Osteoblast (primary cell): ENCODE measurements at places on chromosomes 16 and 17.

- no peak for DNase-seq
These were observed 1.0 kb downstream of the PMM2 start for GRCh38 chr16:8798535-8799157.

DNA sequence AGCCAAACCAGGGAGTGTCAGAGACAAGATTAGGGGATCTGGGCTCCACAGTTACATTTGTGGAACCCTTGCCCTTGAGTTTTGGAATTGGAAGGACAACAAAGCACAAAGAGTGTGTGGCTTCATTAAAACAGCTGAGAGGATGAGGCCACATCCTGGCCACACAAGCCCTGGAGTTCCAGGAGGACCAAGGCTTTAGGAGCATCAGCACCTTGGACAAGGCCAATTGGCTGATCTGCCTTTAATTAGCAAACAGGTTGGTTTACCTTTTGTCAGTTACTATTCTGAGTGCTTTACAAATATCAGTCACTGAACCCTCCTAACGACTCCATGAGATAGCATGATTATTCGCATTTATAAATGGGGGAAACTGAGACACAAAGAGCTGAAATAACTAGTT lies 54.7 kb downstream of the SLC6A2 start:
- DNase-seq = no peak

GRCh38 chr16:2804728-2805127 lies 6.5 kb downstream of the PRSS41 start:
- peak; percentile 22 for DNase-seq

GRCh38 chr16:51431517-51432241 lies 280.6 kb upstream of the SALL1 start:
- peak; percentile 45 for DNase-seq

- DNase-seq = no peak
These were observed 43.3 kb downstream of the GRIN2A start for GRCh38 chr16:10138881-10139280.

- no peak for DNase-seq
These were observed 12.6 kb downstream of the CACNA1H start for GRCh38 chr16:1165511-1165910.

DNA sequence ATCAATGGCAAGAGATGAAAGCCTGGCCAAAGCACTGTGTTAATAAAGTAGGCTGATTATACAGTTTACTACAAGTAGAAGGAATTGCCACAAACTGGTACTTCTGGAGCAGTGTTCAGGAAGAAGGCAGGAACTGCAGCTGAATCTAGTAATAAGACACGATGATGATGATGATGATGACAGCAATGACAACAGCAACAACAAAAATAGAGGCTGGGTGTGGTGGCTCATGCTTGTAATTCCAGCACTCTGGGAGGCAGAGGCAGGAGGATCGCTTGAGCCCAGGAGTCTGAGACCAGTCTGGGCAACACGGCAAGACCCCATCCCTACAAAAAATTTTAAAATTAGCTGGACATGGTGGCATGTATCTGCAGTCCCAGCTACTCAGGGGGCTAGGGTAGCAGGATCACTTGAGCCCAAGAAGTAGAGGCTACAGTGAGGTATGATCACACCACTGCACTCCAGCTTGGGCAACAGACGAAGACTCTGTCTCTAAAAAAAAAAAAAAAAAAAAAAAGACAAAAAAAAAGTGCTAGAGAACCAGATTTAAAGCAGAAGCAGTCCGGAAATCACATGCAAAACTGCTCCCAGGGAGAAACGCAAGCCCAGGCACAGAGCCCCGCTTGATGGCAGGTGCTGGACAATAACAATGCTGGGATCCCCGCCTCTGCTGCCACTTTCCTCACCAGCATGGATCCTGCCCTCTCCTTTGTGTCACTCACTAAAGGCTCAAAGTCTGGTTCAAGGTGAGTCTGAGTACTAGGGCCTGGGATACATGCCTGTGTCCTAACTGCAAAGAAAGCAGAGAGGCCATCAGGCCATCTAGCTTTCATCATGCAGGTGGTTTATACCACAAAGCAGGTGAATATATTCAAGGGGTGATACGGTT lies 44.8 kb downstream of the CPPED1 start:
- DNase-seq = no peak

DNA sequence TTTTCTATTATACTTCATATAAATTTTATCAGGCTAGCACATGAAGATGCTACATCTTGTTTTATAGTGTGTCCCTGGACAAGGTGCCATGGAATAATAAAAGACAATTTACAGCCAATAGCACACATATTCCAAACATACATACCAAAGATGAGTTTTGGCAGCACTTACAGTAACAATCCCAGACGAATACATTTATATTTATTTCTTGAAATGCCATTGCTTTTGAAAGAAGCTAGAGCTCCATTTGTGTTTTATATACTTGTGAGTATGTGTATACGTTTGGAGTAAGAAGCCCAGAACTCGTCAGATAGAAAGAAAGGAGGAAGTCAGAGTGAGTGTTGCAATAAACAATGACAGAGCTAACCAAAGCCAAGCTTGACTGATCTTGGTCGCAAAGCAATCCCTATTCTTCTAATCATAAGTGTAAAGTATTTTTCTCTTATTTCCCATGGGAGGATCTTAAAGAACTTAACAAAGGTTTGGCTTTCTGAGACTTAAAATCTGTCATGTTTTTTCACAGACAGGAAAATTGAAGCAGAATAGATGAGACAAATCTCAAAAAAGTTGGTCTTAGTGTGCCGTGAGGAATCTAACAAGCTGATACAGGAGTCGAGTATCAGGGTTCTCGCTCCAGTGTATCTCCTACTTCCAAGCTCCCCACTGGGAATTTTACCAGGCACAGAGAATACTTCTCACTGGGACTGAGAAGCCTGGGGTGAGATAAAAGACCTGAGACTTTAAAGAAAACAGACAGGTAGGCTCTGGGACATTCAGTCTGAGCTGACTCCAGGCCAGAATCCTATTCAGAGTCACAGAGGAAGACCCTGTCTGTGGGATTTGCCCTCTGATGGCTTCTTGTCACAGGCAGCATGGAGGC lies 175.4 kb downstream of the AATF start:
- no peak for DNase-seq

DNA sequence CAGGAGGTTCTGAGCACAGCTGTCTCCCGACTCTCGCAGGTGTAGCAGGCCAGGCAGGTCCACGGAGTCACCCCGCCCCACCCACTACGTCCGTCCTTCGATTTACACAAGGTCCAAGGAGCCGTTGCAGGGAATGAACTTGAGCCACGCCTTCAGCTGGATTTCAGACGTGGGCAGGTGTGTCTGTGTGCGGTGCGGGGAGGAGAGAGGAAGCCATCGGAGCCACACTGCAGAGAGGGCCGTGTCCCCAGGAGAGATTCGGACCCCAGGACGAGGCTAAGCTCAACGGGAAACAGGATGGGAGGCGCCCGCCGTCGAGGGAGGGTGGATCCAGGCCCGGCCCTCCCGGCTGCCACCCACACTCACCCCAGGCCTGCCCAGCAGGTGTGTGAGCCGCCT lies 50.3 kb downstream of the RPH3AL start:
- DNase-seq = no peak

DNA sequence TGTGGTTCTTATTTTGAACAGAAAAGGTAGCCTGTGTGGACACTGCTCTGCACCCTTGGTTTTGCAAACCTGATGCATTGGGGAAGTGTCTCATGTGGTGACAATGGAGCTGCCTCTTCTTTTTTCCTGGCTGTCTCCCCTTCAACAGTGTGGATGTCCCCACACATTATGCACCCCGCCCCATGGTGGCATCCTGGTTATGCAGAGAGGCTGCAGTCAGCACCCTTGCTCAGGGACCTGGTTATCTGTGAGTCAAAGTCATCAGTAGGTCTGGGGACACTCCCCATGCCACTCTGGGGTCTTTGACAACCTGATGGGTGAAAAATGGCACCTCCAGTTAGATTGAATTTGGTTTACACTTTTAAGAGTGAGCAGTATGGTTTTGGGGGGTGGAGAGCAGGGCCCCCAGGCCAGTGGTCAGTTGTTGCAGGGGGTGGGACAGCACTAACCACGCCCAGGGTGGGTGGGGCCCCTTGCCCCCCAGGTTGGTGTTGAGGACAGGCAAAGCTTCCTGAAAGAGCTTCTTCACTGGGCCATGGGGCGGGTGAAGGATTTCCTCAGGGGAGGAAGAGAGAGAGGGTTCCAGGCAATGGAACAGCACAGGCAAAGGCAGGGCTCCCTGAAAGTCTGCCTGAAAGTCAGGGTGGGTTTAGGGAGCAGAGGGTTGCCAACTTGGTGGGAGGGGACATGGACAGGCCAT lies 24.6 kb upstream of the KCNJ12 start:
- peak; percentile 77 for DNase-seq

DNA sequence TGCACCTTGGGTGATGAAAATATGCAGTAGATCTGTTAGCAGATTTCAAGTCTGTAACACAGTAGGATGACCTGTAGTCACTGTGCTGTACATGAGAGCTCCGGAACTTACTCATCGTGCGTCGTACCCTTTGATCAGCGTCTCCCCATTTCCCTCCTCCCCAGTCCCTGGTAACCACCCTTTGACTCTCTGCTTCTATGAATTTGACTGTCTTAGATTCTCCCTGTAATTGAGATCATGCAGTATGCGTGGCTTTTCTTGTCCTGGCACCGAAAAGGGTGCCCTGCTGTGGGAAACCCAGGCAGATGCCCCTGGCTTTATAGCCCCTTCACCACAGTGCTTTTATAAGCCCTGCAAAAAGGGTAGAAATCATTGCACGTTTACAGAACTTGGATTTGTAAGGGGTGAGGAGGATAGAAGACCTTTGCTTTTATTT lies 20.5 kb downstream of the CLEC16A start:
- DNase-seq = no peak

- DNase-seq = no peak
These were observed 75.9 kb downstream of the TRIM37 start for GRCh38 chr17:59030811-59031210.

DNA sequence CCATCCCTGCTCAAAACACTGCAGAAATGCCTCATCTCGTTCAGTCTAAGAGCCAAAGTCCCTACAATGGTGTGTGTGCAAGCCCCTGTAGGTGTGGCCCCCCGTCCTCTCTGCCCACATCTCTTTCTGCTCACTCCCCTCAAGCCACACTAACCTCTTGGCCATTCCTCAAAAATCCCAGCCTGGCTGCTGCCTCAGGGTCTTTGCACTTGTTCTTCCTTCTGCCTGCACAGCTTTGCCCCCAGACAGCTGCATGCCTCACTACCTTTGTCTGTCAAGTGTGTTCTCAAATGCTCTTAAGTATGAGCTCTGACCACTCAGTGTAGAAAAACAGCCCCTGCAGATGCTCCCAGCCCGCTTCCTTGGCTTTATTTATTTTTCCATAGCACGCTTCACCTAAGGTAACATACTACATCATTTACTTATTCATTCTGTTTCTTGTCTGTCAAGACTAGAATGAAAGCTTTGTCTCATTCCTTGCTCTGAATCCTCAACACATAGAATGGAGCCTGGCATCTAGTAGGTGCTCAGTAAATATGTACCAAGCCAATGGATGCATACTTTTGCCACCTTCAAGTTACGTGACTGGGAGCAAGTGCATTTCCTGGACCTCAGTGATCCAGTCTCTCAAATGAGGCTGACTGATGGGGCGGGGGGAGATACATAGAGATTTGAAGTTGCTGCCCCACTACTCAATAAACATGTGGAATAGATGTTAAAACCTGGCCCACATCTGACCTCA lies 38.1 kb downstream of the RAI1 start:
- DNase-seq = no peak

DNA sequence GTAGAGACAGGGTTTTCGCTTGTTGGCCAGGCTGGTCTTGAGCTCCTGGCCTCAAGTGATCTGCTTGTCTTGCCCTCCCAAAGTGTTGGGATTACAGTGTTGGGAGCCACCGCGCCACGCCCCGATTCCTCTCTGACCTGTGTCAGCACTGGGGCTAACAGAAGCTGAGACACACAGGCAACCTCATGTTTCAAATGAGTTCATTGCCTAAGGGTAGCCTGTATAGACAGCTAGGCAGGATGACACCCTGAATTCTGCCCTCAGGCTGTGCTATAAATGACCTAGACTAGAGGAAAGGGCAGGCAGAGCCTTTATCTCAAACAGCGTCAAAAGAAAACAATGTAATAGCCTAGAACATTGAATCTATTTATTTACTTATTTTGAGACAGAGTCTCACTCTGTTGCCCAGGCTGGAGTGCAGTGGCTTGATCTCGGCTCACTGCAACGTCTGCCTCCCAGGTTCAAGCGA lies 2.3 kb upstream of the CDK3 start:
- DNase-seq = peak; percentile 65

DNA sequence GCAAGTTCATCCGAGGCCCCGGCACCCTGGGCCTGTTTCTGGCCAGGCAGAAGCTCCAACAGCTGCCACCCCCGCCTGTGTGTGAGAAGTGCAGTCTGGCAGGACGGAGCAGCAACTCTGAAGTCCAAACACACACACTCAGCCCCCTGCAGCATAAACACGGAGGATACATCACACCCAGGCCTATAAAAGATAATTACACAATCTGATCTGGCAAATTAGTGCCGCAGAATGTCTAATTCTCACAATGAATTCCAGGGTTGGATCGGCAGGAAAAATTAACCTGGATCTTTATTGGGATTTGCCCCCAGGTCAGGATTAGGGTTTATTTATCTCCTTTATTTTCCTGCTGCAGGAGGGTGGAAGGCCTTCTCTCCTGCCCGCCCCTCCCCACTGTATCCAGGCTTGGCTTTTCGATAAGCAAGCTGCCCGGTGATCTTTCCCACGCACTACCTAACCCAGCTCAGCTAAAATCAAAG lies 311.4 kb downstream of the SOX9 start:
- no peak for DNase-seq

- no peak for DNase-seq
These were observed 34.3 kb upstream of the ATP2C2 start for GRCh38 chr16:84334058-84334457.

GRCh38 chr16:3095869-3096268 lies 3.2 kb downstream of the ZSCAN10 start:
- DNase-seq = peak; percentile 93

GRCh38 chr17:63911041-63911635 lies at the start of gene CSHL1:
CSHL1 (minus strand) TSS chr17:63911258; CDS start chr17:63911196, 62 bp downstream.
- DNase-seq = no peak

- peak; percentile 88 for DNase-seq
These were observed 43.8 kb upstream of the DHX40 start for GRCh38 chr17:59521465-59522126.

GRCh38 chr16:10828851-10829366 lies 10.3 kb upstream of the TVP23A start:
- DNase-seq = peak; percentile 95

- no peak for DNase-seq
These were observed 4.4 kb downstream of the CHD9NB start for GRCh38 chr16:53048139-53048915.

DNA sequence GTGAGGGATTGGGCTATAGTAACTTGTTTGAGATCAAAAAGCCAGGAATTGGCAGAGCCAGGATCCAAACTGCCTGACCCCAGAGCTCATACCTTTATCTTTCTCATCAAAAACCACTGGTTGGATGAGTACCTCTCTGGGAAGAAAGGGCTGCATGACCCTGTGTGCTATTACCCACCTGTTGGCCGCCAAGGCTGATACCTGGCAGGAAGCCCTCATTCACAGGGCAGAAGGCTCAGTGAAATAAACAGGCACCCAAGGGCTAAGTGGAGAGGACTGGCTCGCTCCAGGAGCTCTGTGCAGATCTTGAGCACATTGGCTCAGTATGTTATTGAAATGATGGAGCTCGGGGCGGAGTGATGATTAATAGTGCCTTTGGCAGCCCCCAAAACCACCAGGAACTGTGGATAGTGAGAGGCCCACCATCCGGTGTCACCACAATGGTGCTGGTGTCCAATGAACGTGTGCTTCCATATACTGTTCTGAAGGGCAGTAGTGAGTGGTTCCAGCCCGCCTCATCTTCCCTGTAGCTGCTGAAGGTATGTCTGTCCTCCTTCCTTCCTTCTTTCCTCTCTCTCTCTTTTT lies 197.6 kb downstream of the MSI2 start:
- no peak for DNase-seq

- no peak for DNase-seq
These were observed 414.0 kb downstream of the SOX9 start for GRCh38 chr17:72534776-72535175.
